ENCODE measurements at places on chromosomes 12 and 14.

- DNase-seq = no peak
Observed at GRCh38 chr12:39287409-39287808, 155.5 kb downstream of the KIF21A start.

- DNase-seq = no peak
Observed at GRCh38 chr12:28446031-28446430, 255.8 kb downstream of the CCDC91 start.

DNA sequence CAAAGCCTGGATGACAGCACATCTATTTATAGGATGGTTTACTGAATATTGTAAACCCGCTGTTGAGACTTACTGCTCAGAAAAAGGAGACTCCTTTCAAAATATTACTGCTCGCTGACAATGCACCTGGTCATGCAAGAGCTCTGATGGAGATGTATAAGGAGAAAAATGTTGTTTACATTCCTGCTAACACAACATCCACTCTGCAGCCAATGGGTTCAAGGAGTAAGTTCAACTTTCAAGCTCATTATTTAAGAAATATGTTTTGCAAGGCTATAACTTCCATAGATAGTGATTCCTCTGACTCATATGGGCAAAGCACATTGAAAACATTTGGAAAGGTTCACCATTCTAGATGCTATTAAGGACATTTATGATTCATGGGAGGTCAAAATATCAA, 201.7 kb downstream of the SNAPC1 start:
- no peak for DNase-seq

GRCh38 chr14:95253039-95253630, 66.6 kb downstream of the CLMN start:
- no peak for DNase-seq

- DNase-seq = no peak
Observed at GRCh38 chr14:95163132-95163531, 5.8 kb upstream of the DICER1 start.

DNA sequence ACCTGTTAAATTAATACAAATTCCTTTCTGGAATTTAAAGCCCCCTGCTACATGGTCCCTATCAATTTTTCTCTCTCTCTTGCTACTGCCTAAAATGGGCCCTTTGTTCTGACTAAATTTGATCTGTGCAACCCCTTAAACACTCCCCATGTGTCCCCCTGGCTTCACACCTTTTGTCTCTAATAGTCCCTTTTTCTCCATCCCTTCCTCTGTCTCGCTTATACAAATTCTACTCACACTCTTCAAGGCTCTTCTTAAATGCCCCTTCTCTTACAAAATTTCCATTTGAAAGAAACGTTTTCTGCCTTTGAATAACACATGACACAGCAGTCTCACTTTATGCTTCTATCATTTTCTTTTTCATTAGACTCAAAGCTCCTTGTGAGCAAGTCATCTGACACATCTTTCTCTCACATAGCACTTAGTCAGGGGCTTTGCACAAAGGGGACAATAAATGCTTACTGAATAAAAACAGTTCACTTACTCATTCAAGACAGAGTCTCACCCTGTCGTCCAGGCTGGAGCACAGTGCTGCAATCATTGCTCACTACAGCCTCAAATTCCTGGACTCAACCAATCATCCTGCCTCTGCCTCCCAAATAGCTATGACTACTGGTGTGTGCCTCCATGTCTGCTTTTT, 41.5 kb upstream of the NR2C1 start:
- no peak for DNase-seq

GRCh38 chr14:34018125-34018524, 67.3 kb upstream of the EGLN3 start:
- DNase-seq = no peak

- no peak for DNase-seq
Observed at GRCh38 chr12:32765906-32766305, 10.2 kb upstream of the YARS2 start.

- DNase-seq = no peak
Observed at GRCh38 chr14:85198001-85198400, 331.9 kb upstream of the FLRT2 start.

DNA sequence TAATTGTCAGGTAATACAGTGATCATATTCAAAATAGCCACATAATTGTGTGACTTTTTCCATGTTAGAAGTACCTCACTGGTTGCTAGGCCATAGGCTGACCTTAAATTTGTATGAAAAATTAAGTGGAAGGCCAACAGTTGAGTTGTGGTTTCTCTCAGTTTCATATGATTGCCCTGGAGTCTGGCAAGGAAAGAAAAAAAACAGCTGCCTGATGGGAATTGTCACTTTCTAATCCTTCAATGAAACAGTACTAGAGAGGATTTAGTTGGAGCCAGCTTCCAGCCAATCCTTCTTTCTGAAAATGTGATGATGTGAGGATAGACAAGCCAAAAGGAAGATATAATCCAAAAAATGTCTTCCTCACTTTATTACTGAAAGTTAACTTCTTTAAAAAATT, 113.6 kb downstream of the ALX1 start:
- no peak for DNase-seq

DNA sequence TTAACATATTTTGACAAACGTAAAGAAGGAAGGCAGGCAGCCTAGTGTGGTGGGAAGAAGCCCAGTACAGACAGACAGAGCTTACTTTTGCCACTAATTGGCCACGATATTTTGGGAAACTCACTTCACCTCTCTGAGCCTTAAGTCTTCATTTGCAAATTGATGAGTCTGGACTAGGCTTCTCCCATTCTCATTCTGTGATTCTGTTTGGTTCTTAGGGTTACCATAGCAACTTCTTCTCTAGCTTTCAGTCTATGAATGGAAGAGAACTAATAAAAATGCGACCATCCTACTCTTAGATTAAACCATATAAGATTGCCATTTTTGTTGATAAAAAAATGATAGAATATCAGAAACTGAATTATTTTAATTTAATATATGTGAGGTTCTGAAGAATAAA, 210.5 kb downstream of the SNAPC1 start:
- no peak for DNase-seq

GRCh38 chr14:49017447-49017846, 568.7 kb downstream of the RPS29 start:
- DNase-seq = no peak

DNA sequence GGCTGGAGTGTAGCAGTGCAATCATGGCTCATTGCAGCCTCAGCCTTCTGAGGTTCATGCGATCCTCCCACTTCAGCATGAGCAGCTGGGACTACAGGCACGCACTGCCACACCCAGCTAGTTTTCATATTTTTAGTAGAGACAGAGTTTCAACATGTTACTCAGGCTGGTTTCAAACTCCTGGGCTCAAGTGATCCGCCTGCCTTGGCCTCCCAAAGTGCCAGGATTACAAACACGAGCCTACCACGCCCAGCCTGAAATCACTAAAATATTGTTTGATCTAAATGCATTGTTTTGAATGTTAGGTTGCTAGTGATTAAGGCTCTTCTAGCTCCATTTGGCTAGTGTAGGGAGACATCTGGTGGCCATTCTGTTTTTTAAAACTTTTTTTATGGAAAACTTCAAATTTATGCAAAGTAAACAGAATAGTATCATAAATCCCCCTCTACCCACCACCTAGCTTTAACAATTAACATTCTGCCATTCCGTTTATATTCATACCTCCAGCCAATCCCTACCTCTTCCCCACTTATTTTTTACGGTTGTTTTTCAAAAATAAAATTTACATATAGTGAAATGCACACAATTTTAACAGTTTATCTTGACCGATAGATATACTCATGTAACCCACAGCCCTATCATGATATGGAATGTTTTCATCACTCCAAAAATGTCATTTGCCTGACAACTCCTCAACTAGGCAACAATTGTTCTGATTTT, 37.8 kb downstream of the MYO1H start:
- DNase-seq = no peak

DNA sequence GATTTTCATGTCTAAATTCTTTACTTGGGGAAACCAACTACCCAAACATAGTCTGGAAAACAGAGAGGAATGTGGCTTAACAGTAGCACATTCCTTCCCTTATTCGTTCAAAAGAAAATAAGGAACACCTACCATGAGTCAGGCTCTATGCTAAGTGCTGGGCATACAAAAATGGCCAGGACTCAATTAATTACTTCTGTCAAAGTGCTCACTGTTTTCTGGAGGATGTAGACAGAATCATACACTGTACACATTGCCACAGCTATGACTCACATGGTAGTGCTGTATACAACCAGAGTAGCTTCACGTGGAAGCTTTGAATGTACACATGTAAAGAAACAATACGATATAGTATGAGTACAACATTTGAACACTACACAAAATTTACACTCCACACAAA, 50.1 kb downstream of the SLC25A21 start:
- DNase-seq = no peak

DNA sequence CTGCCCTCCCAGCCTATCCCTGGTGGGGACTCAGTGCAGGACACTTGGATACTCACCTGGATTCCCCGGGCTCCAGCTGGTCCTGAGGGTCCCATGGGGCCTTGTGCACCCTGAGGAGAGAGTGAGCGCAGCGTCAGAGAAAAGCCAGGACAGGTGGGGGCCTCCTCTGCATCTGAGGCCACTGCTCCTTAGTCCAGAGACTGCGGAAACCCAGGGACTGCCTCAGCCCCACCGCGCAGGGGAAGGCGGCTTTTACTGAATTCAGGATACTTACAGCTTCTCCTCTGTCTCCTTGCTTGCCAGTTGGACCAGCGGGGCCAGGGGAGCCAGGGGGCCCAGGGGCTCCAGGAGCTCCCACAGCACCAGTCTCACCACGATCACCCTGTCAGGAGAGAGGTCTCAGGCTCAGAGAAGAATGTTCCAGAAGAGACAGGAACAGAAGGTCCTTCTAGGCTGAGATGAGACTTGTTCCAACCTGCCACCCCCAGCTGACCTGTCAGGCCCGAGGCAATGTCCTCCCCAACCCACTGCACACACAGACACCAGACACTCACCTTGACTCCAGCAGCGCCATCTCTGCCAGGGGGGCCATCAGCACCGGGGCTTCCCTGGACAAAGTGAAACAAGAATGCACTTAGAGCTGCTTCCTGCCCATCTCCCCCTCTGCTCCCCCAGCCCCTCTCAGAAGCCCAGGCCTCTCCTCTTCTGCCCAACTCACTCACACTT, 13.8 kb downstream of the TMEM106C start:
- no peak for DNase-seq

GRCh38 chr12:25875661-25876060, 82.8 kb upstream of the RASSF8 start:
- DNase-seq = no peak

- DNase-seq = peak; percentile 24
Observed at GRCh38 chr14:61671082-61671481, 24.2 kb upstream of the HIF1A start.

GRCh38 chr14:77868552-77869285, 68.8 kb downstream of the ADCK1 start:
- DNase-seq = no peak

DNA sequence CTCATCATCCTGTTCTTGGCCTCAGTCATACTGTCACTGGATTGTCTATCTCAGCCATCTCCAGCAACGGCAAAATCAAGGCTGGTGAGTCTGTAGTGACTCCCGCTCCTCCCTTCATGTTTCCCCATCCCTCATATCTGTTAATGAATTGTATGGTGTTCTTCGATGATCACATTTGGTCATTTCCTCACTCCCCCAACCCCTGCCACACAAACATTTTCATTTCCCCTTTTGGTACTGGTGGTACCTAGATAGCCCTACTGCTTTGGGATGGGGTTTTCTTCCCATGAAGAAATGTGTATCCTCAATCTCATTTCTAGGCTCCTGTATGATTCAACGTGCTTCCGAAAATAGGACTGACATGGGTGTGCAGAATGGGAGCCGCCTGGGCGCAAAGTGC, 2.7 kb upstream of the KLHL33 start:
- no peak for DNase-seq

DNA sequence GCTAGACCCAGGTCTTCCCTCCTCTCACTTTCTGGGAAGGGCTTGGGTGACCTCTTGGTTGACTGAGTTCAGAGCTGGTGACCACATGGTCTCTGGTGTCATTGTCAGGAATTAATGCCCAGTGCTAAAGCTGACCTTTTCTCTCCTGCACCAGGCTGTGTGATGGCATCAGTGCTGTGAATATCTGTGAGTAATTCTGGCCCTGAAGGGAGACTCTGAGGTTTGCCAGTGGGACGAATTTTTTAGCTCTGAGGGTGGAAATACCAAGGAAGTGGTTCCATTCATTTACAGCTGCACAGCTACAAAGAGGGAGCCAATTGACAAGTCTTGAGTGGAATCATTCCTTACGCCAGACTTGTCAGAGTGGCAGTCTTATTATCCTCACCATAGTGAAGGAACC, 6.2 kb upstream of the KRT86 start:
- no peak for DNase-seq

DNA sequence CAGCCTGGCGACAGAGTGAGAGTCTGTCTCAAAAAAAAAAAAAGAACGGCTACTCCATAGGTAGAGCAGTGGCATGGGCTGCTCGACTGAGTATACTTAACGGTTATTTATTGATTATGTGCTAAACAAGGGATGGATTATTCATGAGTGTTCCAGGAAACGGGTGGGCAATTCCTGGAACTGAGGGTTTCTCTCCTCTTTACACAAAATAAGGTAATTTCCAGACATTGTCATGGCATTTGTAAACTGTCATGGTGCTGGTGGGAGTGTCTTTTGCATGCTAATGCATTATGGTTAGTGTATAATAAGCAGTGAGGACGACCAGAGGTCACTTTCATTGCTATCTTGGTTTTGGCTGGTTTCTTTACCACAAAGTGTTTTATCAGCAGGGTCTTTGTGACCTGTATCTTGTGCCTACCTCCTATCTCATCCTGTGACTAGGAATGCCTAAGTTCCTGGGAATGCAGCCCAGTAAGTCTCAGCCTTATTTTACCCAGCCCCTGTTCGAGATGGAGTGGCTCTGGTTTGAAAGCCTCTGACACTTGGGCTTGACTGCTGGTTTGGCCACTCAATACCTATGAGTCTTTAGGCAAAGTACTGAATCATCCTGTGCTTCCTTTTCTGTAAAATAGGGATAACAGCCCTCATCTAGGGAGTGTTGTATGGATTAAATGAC, 3.2 kb downstream of the DGLUCY start:
- peak; percentile 53 for DNase-seq

- no peak for DNase-seq
Observed at GRCh38 chr12:86660488-86661147, 404.4 kb upstream of the MGAT4C start.

DNA sequence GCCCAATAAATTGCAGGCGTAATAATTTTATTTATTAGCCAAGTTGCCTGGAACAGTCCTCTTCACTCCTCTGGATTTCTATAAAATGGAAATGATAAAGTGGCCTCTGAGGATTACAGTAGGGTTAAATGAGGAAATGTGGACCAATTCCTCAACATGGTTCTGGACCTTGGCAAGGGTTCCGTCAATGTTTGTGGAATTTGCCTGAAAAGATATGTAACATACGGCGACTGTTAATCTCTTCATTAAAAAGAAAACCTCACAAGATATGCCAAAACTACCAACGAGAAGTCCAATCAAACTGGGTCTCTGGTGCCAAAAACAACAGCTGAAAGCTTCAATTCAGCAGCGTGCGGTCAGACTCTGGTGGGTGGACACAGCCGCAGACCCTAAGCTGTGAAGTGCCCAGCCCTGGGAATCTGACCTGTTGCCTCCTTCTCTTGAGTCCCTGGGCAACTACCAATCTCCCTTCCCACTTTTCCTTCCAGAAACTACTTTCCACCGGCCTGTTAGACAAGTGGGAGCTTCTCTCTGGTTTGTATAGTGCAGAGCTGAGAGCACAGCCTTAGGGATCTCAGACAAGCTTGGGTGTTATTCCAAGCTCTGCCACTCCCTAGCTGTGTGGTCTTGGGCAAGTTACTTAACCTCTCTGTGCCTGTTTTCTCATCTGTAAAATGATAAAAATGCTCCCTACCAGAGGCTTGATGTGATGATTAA, 190.5 kb upstream of the GSC start:
- no peak for DNase-seq

- DNase-seq = no peak
Observed at GRCh38 chr12:104697186-104697585, 240.4 kb downstream of the CHST11 start.
